ENCODE measurements at places on chromosomes 3 and 15.

DNA sequence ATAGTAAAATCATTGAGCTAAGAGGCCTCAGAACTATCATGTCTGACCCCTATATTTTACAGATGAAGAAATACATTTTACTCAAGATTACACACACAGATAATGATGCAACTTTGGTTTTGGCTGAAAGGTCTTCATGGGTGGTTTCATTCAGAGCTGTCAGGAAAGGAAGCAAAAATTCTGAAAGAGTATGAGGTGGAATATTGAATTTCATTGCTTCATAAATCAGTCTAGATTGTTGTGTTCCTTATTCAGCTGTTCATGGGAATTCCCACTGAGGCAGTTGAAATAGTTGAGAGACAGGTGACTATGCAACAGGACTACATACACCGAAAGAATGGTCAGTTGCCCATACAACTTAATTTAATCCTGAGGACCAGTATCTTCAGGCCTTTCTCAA, 39.4 kb downstream of the CD200 start:
- DNase-seq, result no peak

- no peak for DNase-seq
Observed at GRCh38 chr15:49982584-49982983, 136.4 kb downstream of the ATP8B4 start.

DNA sequence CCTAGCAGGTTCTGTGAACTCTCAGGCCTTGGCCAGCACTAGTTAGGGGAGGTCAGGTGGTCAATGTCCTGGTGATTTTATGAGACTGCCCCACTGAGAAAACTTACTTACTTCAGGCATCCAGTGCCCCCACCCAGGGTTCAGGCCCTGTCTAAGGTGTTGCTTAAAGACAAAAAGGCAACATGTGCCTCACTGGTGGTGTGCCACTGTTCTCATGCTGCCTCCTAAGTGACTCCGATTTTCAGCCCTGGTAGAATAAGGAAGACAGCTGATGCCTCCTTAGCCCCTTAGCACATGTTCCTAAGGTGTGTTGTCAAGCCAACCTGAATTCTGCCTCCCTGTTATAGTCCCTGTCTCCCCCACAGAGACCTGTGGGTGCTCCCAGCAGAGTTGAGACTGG, 5.3 kb downstream of the RBM15B start:
- DNase-seq, result no peak

- no peak for DNase-seq
Observed at GRCh38 chr3:51353691-51354090, 31.4 kb upstream of the MANF start.

GRCh38 chr3:72538070-72538745, 310.0 kb downstream of the SHQ1 start:
- no peak for DNase-seq

DNA sequence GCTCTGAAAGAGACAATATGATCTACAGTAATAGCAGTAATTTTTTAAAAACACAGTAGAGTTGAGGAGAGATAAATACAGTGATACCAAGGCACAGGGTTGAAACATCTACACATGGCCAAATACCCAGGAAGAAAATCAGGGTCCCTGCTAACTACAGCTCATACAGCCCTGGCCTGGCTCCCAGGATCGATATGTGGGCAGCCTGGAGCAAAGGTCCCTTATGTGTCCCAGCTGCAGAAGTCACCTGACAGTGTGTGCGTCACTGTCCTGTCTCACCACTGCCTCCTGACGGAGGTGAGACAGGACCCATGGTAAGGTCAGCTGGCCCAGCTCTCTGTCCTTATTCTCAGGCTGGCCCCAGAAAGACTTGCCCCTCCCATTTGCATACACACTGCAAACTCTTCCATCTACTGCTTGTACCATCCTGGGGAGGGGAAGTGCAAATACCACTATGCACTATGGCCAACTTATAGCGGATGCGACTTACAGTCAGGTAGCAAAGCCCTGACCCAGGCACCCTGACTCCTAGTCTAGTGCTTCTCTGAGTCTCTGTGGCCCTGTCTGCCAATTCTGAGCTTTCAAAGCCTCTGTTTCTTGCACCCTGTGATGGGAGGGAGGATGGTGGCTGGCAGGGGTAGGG, 22.0 kb upstream of the BCL2L10 start:
- DNase-seq, result no peak

GRCh38 chr3:163919154-163919553, 1159.1 kb downstream of the SI start:
- DNase-seq, result no peak

DNA sequence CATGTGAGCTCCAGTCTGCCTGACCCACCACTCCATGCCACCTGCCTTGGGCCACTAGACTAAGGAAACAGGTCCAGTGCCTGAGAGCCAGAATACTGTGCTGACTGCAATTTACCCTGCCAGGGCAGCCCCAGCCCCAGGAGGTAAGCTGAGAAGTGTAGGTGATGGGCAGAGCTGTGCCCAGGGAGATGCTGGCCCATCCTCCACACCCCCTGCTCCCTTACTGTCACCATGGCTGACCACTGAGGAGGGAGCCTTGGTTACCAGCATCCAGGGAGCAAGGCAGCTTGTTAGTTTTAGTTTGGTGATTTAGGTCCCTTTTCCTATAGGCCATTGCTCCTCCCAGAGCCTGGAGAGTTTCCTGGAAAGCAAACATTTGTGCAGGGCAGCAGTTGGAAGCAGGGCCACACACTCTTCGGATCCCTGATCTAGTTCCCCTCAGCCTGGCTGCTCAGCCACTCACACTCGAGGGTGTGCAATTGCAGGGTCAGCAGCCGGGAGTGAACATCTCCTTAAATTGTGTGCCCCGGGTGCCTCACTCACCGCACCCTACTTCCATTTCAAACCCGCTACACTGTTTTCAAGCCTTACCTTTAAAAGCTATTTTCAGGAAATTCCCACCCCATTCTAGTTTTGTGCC, 2.0 kb downstream of the GALNT15 start:
- DNase-seq, result no peak

DNA sequence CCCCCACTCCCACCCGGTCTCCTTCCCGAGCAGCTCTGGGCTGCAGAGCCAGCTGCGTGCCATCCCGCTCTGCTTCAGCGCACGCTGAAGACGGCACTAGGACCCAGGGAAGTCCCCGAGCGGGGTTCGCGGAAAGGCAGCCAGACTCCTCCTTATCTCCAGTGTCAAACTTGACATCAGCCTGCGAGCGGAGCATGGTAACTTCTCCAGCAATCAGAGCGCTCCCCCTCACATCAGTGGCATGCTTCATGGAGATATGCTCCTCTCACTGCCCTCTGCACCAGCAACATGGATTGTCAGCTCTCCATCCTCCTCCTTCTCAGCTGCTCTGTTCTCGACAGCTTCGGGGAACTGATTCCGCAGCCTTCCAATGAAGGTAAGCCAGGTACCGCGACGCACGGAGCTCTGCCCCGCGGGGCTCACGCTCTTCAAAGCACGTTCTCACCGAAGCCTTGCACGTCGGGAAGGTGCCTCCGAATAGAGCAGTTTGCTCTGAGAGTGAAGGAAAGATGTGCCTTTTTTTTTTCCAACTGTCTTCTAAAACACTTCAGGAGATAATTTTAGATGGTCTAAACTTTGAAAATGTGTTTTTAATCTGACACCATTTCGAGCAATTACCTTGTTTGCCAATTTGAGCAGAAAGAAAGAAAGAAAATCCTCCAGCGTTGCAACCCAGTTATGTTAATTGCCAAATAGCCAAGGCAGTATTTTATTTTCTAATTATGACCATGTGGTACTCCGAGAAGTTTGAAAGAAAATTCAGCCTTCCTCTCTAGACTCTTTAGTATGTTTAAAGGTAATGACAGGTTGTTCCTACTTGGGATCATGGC, at the start of gene EPHA3:
TSS of gene EPHA3 (plus strand) at position 161 of the 830 bp plus-strand sequence. CDS start at position 289, 128 bp downstream.
- peak; percentile 78 for DNase-seq

DNA sequence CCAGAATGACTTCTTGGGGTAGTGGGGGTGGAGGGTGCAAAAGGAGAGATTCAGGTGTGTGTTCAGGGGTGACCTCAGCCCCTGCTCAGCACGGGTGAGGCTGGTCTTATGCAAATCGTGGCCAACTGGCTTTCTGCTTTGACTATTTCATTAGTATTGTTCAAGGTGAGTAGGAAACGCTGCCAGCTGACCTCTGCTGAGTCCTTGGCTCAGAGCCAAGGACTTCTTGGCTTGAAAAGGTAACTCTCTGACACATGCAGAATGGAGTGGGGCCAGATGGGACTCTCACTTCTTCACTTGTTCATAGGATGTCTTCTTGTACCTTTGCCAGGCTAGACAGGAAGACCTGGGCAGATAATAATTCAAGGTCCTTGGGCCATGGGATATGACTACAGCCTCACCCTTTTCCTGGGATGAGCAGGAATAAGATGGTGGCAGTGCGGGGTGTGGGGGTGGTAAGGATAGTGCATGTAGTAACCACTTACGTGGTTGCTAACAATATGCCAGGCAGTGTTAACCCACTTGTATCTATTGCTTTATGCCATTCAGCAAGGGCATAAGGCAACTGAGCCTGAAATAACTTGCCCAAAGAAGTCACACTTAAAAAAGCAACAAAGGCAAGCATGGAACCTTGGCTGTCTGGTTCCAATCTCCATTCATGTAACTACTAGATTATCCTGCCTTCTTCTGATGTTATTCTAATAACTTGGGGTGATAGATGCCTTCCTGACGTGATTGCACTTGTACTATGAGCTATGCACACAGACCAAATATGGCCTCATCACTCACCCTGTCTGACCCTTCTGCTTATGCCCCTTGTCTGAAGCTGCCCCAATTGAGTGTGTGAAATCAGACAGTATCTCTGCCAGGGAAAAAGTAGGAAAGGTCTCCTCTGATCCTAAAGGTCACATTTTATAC, 193.1 kb downstream of the NR1D2 start:
- DNase-seq, result no peak

GRCh38 chr3:46935168-46935858, 41.2 kb downstream of the CCDC12 start:
- peak; percentile 48 for DNase-seq

DNA sequence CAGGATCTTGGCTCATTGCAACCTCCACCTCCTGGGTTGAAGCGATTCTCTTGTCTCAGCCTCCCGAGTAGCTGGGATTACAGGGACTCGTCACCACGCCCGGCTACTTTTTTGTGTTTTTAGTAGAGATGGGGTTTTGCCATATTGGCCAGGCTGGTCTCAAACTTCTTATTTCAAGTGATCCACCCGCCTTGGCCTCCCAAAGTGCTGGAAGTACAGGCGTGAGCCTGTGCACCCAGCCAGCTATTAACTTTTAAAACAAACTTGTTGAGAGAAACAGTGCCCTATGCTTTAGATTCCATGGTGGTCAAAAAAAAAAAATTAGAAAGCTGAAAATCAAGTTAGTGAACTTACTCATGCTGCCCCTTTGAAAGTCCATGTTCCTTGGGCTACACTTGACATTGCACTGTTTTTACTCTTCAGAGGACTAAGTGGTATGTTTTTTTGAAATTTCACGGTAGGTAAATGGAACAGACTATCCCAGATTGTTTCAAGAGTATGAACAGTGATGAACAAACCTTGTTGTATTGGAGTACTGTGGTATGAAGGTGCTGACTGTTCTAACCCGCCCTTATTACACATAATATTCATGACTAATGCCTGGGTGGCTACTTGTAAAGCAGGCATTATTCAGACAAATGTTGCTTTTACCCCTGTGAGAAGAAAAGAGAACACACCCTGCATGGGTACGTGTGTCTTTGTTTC, 206.9 kb downstream of the KLHL25 start:
- peak; percentile 26 for DNase-seq

- DNase-seq, result no peak
Observed at GRCh38 chr3:152043620-152044019, 170.2 kb downstream of the SUCNR1 start.

DNA sequence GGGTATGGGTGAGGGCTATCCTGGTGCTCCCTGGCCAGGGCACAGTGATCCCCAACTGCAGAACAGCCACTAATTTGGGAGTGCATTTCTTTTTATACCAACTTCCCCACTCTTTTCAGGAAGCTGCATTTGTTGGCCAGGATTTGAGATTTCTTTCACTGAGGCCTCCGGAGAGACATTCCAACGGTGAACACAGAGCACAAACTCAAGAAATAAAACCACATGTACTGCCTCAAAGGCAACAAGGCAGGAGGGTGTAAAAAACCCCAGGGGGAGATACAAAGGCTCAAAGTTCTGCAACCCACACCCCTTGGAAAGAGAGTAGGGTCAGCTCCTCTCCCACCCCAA, 65.3 kb downstream of the CPN2 start:
- DNase-seq, result no peak

GRCh38 chr3:190182418-190183043, 61.8 kb upstream of the P3H2 start:
- peak; percentile 57 for DNase-seq

DNA sequence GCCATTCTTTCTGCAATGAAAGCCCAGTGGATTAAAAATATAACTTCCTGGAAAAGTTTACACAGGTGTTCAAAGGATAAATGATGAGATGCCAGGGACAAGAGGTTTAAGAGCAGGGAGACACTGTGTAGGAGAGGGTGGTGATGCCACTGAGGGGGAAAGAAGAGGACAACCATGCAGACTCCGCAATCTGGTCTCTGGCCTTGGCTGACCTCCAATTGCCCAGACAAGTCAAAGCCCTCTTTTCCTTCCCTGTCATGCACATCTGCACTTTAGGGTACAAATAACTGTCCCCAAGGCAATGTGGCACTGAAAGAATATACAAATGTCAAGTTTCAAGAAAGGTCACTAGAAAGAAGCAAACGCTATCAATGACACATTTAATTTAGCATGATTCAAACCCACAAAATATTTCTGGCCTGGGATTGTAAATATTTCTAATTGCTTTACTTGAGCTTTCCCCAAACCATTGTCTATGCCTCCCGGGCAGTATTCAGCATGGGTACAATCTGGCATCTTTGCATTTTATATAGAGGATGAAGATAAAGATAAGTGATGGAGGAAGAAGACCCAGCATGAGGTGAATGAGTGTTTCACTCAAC, 319.4 kb downstream of the PLCL2 start:
- DNase-seq, result no peak

- DNase-seq, result no peak
Observed at GRCh38 chr3:32395496-32395895, 3.8 kb downstream of the CMTM7 start.

DNA sequence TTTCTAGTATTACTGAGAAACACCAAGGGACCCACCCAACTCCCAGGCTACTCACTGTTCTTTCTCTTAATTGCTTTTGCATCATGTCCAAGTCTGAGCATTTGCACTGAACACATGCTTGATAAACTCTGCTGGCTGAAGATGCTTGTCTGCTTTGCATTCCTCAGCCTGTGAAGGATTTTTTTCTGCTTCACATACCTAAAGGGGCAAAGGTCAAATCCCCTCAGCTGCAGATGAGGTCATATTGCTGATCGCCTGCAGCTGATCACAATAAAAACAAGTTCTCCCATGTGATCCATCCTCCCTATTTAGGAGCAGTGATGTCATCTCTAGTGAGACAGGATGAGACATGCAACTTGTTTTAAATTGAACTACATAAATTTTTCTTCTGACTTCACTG, 84.6 kb upstream of the DCBLD2 start:
- no peak for DNase-seq

DNA sequence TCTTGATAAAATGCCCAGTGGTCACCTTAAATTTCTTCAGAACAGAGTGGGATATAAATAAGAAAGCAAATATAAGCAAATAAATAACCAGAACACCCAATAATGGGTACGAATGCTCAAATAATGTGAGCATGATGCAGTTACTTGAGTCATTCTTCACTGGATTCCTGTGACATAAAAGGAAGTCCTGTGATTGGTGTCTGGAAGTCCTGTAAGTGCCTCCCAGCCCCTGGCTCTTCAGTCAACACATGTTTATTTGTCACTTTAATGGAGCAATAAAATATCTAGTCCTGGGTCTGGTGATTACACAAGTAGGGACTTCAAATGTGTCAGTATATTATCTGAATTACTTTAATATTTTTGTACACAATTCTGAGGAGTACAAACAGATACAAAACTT, 30.4 kb downstream of the TMEM212 start:
- DNase-seq, result peak; percentile 60

- DNase-seq, result no peak
Observed at GRCh38 chr15:89463113-89463512, 33.3 kb downstream of the RHCG start.
